ENCODE measurements at places on chromosomes 2 and 18. TPM values are rescaled to one million over a fixed set of nuclear protein-coding genes. Genes with fewer than 3 reads are reported as not detected.

The UPP2 gene
- total RNA-seq, result not detected

- H3K36me3 ChIP-seq, result no peaks in the 10 kb centered on the region
- no peak for DNase-seq
- H3K4me1 ChIP-seq, result peaks cover 30% of the 10 kb centered on the region
- H3K4me3 ChIP-seq, result no peak overlapping the region
- no peaks in the 10 kb centered on the region for H3K27me3 ChIP-seq
Observed at GRCh38 chr2:176582176-176582575, 312.9 kb downstream of the MTX2 start.

The DNER gene
- 0.28 TPM for total RNA-seq

The STAT4 gene
- total RNA-seq, result 0.23 TPM

GRCh38 chr2:134039912-134040581 is 213.8 kb upstream of the MGAT5 start:
- H3K4me3 ChIP-seq, result no peak overlapping the region
- DNase-seq, result no peak
- H3K36me3 ChIP-seq, result no peaks in the 10 kb centered on the region

- DNase-seq, result peak; percentile 75
- H3K36me3 ChIP-seq, result no peaks in the 10 kb centered on the region
- H3K4me1 ChIP-seq, result no peaks in the 10 kb centered on the region
- H3K27me3 ChIP-seq, result no peaks in the 10 kb centered on the region
Observed at GRCh38 chr2:214410918-214411554, at the start of gene VWC2L. VWC2L (plus strand) TSS chr2:214411054; CDS start chr2:214414194, 3,140 bp downstream.

GRCh38 chr18:37547196-37547827 is 18.3 kb downstream of the CELF4 start:
- no peak overlapping the region for H3K27ac ChIP-seq
- DNase-seq, result no peak
- peaks cover 61% of the 10 kb centered on the region for H3K27me3 ChIP-seq
- no peaks in the 10 kb centered on the region for H3K36me3 ChIP-seq

The EMILIN1 gene
- 1.6 TPM for total RNA-seq

GRCh38 chr2:129741165-129741564 is 238.3 kb upstream of the RAB6C start:
- no peak overlapping the region for H3K27ac ChIP-seq
- H3K27me3 ChIP-seq, result peaks cover 60% of the 10 kb centered on the region
- H3K36me3 ChIP-seq, result no peaks in the 10 kb centered on the region
- H3K4me1 ChIP-seq, result no peaks in the 10 kb centered on the region
- no peak for DNase-seq

DNA sequence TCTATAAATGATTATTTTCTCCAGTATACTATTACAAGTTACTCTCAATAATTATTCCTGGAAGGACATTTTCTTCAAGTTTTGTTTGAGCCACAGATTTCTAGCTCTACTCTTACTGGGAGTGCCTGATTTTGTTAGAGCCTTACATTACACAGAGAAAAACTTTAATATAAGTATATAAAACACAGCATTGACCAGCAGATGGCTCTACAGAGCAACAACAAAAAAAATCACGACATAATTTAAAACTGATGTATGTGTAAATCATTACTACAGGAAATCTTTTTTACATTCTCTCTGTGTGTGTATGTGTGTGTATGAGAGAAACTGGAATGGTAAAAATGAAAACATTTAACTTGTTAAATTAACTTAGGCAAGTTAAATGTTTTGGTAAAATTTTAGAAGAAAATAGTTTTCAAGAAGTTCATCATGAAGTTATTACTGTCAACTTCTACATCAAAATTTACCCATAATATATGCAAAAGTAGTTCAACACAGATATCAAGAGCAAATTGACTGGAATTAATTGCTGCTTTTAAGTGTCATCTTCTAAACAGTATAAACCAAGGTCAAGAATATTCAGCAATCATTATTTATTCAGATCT is 103.3 kb downstream of the MDH1 start:
- no peak overlapping the region for H3K27ac ChIP-seq
- peak; percentile 41 for DNase-seq

The MC4R gene
- not detected for total RNA-seq

DNA sequence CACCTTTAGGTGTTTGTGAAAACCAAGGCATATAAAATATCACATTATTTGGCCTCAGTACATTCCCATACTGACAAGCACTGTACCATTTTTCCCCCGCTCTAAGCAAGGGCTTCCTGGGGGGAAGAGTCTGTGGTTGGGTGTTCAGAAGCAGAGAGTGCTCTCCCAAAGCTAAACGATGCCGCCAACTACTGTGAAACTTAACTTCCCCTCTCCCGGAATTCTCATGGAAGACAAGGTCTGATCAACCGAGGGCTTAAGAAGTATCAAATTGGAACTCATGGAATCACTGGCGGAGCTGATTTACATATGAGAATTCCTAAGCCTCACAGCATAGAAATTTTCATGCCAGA is 433 bp upstream of the MFF start:
- H3K4me3 ChIP-seq, result peak overlapping the region; percentile 98
- H3K27ac ChIP-seq, result peak overlapping the region; percentile 83
- no peaks in the 10 kb centered on the region for H3K27me3 ChIP-seq

DNA sequence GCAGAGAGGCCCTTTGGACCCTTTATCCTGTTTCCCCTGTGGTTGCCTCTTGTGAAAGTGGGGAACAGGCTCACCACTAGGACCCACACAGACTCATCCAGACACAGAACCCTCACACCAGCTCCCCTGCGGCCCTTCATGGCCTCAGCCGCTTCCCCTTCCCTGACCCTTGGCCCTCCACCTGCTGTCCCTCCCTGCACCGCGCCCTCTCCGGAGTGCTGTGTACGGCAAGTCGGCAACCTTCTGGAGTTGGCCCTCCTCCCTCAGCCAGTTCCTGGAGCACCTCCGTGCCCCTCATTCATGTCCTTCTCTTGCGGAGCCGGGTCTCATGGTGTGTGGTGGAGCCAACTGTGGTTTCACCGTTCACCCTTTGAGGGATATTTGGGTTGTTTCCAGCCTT is 44.0 kb downstream of the CTDP1 start:
- no peak for DNase-seq
- no peak overlapping the region for H3K4me3 ChIP-seq
- no peak overlapping the region for H3K27ac ChIP-seq

The TACR1 gene
- not detected for total RNA-seq

- no peaks in the 10 kb centered on the region for H3K36me3 ChIP-seq
- H3K4me3 ChIP-seq, result no peak overlapping the region
- H3K4me1 ChIP-seq, result no peaks in the 10 kb centered on the region
- no peak for DNase-seq
- no peak overlapping the region for H3K27ac ChIP-seq
- H3K27me3 ChIP-seq, result no peaks in the 10 kb centered on the region
Observed at GRCh38 chr2:46770622-46771021, 145.0 kb downstream of the MCFD2 start.

DNA sequence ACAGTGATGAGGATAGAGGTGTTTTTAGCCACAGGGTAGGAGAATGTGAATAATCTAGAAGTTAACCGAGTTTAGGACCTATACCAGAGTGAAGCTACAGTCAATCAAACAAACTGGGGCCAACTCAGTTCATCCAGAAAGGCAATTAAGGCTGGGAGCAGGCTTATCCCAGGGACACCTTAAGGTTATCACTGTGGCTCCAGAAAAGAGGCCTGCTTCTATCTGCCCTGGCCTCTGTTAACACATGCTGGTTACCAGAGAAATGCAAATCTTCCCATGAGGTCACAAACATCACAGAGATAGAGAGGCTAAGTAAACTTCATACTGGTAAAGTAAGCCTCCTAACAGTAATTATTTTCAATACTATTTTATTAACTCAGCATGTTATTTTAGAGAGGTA is 93.2 kb upstream of the GRB14 start:
- no peak overlapping the region for H3K4me3 ChIP-seq
- H3K27ac ChIP-seq, result no peak overlapping the region
- no peaks in the 10 kb centered on the region for H3K27me3 ChIP-seq
- no peaks in the 10 kb centered on the region for H3K36me3 ChIP-seq
- DNase-seq, result no peak
- H3K4me1 ChIP-seq, result no peaks in the 10 kb centered on the region

DNA sequence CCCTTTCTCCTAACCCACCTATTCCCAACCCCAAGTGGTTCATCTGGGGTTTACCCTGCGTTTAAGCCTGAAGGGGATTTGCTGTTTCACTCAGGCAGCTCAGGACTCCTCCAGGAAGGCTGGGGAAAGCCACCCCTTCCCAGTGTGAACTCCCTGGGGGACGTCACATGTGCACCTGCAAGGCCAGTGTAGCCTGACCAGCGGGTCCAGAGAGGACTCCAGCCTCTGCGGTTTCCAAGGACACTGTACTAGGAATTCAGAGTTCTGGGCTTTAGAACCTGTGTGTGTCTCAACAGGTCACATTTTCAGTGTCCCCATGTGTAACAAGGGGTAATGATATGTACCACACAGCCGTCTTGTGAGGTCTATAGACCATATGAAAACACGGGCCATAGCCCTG is 17.9 kb downstream of the EHD3 start:
- no peak overlapping the region for H3K4me3 ChIP-seq
- H3K27ac ChIP-seq, result no peak overlapping the region
- no peaks in the 10 kb centered on the region for H3K36me3 ChIP-seq
- no peaks in the 10 kb centered on the region for H3K27me3 ChIP-seq
- DNase-seq, result no peak

DNA sequence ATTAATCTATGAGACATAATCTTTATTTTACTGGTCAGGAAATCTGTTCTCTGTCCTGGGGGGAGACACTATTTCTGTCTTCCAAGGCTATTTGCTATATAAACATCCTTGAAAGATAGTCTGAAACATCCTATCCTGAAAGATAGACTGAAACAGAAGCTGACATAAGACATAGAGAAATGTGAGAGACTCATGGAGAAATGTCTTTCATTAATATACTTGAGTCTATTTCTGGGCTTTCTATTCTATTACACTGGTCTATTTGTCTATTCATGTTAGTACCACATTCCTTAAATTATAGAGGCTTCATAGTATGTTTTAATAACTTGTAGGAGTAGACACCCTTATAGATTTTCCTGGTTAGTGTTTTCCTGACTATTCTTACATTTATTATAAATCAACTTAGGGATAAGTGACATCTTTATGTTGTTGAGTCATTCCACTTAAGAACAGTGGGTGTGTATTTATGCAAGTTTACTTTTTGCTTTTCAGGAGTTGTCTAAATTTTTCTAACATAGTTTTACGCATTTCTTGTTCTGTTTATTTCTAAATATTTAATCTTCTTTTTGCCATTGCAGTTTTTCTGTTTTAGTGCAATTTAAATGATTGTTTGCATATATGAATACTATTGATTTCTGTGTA is 244.9 kb upstream of the ZSWIM2 start:
- no peaks in the 10 kb centered on the region for H3K27me3 ChIP-seq
- no peak for DNase-seq
- no peak overlapping the region for H3K27ac ChIP-seq
- H3K4me3 ChIP-seq, result no peak overlapping the region

- no peaks in the 10 kb centered on the region for H3K36me3 ChIP-seq
- peak overlapping the region; percentile 78 for H3K27ac ChIP-seq
- peaks cover 58% of the 10 kb centered on the region for H3K4me1 ChIP-seq
- no peak overlapping the region for H3K4me3 ChIP-seq
Observed at GRCh38 chr18:48831802-48832201, 119.0 kb downstream of the SMAD7 start.

DNA sequence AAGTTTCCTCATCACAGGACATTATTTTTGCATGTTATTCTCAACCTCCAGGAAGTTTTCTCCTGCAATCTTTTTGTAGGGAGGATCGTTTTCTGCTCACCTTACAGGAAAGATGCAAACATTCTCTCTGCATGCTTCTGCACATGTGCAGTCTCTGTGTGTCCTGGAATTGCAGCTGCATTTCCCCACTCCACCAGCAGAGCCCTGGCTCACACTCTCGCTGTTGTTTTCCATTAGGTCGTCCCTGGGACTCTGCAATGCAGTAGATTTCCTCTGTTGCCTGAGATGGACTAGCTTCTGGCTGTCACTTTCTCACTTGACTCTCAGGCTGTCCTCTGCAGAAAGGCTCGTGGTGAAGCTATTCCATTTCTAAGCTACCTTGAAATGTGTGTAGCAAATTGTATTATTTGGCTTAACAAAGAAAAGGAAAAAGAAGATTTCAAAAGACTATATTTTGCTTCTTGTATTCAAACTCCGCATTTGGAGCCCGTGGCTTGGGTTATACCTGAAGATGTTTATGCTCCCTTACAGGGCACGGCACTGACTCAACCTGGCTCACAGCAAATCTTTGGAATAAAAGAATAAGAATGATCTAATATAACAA is 346.7 kb downstream of the RAD51AP2 start:
- no peak for DNase-seq
- no peaks in the 10 kb centered on the region for H3K36me3 ChIP-seq
- H3K27ac ChIP-seq, result no peak overlapping the region
- H3K4me3 ChIP-seq, result no peak overlapping the region

The SERPINB12 gene
- total RNA-seq, result not detected

GRCh38 chr18:74282755-74283554 is 8.8 kb downstream of the CYB5A start:
- DNase-seq, result peak; percentile 65
- peak overlapping the region; percentile 87 for H3K27ac ChIP-seq
- no peaks in the 10 kb centered on the region for H3K36me3 ChIP-seq
- peak overlapping the region; percentile 45 for H3K4me3 ChIP-seq
- no peaks in the 10 kb centered on the region for H3K27me3 ChIP-seq
- peaks cover 72% of the 10 kb centered on the region for H3K4me1 ChIP-seq

The STPG4 gene
- 6.5 TPM for total RNA-seq

The UGT1A3 gene
- total RNA-seq, result 67.1 TPM

The FEV gene
- not detected for total RNA-seq

The MEIS1 gene
- total RNA-seq, result 9.1 TPM

The IL1RN gene
- 5.0 TPM for total RNA-seq

- no peak for DNase-seq
- H3K27me3 ChIP-seq, result no peaks in the 10 kb centered on the region
- H3K27ac ChIP-seq, result no peak overlapping the region
- H3K4me3 ChIP-seq, result no peak overlapping the region
- no peaks in the 10 kb centered on the region for H3K36me3 ChIP-seq
Observed at GRCh38 chr2:201105759-201106158, 10.2 kb upstream of the CFLAR start.
